Fibroblast of skin of scalp (primary cell): ENCODE measurements at places on chromosomes 4 and X.

- no peak for DNase-seq
Measured at GRCh38 chrX:25017667-25018247, 2.0 kb upstream of the ARX start.

GRCh38 chrX:40172401-40173142, 74.8 kb upstream of the BCOR start:
- DNase-seq, result peak; percentile 43

GRCh38 chr4:143417679-143418403, 81.2 kb downstream of the GAB1 start:
- no peak for DNase-seq

DNA sequence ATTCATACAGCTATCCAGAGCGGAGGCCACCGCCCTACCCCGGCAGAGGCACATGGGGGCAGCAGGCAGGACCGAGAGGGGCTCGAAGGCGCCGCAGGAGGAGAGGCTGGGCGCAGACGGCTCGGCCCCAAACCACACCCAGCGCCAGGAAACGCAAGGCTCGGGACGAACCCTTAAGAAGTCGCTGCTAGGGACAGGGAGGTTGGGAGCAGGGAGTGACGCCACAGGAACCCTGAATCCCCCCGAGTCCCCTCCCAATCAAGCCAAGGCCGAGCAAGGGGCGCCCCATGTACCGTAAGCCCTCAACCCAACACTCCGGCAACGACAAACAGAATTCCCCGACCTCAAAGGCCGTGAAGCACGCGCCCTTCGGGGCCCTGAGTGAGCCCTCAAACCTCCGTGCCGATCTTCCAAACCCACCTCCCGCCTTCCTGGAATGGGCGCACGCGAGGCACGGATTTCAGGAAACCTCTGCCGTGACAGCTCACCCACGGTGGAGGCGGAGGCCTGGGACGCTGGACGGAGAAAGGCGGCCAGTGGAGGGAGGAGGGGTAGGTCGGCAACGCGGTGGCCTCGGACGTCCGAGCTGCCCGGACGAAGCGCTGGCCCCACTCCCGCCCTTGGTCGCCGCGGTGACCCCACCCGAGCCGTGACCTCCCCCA, 1.8 kb downstream of the ZFYVE28 start:
- DNase-seq, result no peak

- DNase-seq, result no peak
Measured at GRCh38 chr4:9937078-9937477, 84.2 kb downstream of the SLC2A9 start.

- DNase-seq, result peak; percentile 55
Measured at GRCh38 chr4:120801137-120801758, 121.3 kb downstream of the PRDM5 start.

DNA sequence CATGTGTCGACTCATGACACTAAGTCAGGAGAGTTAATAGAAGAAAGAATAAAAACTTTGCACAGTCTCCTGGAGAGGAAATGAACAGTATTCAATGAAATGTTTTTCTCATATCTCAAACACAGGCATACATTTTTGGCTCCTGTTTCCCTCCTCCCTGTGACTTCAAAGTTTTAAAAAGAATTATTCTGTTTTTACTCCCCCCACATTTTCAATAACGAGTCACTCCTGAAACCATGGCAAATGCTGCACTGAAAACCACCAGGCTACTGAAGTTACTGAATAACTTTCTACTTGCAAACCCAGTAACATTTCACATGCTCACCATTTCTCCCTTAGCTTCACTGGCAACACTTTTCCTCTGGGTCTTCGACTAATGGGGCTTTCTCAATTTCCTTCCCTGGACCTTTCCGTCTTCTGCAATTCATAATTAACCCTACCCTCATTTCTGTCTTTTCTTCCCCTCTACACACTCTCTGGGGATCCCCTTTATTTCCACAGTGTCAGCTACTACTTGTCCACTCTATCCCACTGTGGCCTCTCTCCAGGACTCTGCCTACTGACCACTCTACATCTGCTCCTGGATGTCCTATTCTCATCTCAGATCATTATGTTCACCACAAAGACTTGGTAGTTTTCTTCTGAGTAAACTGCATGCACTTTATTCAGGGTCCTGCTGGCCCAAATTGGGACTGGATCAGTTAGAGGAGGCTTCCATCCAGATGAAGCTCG, 225.8 kb upstream of the ETNPPL start:
- peak; percentile 54 for DNase-seq
